ENCODE measurements at places on chromosomes 11 and 22.

- no peak for DNase-seq
Observed at GRCh38 chr22:36541831-36542411, 13.0 kb upstream of the EIF3D start.

DNA sequence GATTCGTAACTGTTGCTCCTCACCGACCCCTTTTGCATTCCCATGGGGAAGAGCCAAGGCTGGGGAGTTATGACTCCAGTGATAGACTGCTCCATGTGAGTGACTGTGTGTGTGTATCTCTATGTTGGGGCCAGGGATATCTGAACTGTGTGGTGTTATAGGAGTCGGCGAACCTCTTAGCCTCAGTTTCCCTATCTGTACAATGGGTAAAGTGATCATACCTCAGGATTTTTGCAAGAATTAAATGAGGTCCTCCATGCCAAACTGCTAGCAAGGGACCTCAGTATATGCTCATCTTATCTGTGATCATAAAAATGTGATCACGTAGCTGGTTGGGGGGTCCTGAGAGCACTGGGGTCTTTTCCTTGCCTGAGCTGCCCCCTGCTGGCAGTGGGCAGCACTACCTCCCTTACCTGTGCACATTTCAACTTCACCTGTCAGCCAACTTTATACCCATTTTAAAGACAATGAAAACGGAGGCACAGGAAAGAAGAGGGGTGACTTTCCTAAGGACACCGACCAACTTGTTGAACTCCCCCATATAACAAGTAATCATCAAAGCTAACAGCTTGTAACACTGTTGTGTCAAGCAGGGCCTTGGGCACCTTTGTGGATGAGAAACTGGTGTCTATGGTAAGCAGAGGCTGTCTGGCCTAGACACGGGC, 1.4 kb upstream of the DPP3 start:
- DNase-seq: no peak

DNA sequence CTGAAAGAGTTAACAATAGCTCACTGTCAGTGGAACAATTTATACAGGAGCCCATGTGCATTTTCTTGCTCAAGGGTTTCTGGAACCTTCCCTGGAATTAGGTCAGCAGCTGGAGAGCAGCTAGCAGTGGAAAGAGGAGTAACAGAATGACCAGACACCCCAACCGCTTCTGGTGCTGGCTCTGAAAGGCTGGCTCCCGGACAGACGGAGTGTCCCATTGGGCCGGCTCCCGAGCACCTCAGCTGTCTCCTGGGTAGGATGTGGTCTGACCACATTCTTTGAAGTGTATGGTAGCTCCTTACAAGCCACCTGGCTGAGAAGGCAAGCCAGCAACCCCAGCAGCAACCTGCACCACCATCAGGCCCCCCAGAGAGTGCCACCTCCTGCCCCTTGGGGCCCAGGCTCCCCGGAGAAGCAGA, 44.7 kb downstream of the ABTB2 start:
- no peak for DNase-seq

DNA sequence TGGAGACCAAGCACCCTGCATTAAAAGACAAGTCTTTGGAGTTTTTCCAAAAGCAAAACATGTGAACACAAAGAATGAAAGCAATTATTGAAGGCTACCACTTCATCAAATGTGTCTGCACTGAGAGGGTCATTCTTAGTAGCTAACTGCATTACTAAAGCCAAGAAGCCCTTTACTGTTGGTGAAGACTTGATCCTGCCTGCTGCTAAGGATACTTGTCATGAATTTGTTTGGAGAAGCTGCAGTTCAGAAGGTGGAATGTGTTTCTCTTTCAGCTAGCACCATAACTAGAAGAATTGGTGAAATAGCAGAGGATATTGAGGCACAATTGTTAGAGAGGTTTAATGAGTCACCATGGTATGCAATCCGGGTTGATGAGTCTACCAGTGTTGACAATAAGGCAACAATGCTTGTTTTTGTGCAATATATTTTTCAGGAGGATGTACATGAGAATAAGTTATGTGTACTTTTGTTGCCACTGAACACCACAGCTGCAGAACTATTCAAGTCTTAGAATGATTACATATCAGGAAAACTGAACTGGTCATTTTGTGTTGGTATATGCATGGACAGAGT, 457.3 kb upstream of the ISX start:
- DNase-seq: no peak

GRCh38 chr11:18265949-18266348, at the start of gene SAA1:
Gene SAA1, plus strand, starts transcription at chr11:18266264. Its CDS starts 624 bp downstream, at chr11:18266888.
- DNase-seq: no peak

DNA sequence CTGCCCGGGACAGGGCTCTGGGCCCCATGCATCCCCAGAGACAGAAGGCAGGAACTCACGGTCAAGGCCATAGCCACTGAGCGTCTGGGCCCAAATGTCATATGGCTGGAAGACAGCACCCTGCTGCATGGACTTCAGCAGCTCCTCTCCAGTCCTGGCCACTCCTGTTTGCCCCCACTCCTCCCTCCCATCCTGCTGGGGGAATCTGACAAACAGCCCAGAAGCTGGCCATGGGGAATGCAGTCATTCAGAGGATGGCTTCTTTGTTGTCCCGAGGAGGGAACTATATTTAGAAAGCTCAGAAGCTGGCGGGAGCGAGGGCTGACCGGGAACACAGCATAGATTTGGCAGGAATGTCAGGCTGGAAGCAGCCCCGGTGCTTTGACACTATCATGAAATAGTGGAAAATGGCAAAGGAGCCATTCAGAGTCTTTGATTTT, 35.0 kb downstream of the DKK3 start:
- no peak for DNase-seq

DNA sequence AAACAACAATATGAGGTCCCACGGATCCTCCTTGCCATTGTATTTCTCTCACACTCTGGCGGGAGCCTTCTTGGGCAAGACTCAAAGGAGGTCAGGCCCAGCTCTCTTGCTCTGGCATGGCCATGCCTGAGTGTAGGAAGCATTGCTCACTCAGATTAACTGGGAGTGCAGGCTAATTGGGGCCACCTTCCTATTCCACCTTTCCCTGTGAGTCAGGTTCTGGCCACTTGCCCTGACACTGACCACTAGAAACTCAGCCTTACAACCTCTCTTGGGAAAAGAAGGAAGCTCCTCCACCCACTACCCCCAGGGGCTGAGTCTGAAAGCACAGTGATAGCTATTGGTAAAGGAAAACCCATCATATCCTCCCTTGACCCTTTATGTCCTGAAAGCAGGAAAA, 121.8 kb upstream of the NTM start:
- no peak for DNase-seq

- DNase-seq: no peak
Observed at GRCh38 chr11:33667819-33668467, 32.7 kb downstream of the C11orf91 start.
